Activated naive CD4-positive, alpha-beta T cell treated with anti-CD3 and anti-CD28 coated beads for 36 hours (primary cell): ENCODE measurements at places on chromosomes 16 and 17.
A peak's percentile ranks its signal among the peaks of the same experiment; 100 is the strongest.

GRCh38 chr16:70455910-70456309 lies 1.5 kb downstream of the FCSK start:
- H3K36me3 ChIP-seq: no peaks in the 10 kb centered on the region
- H3K27me3 ChIP-seq: no peaks in the 10 kb centered on the region
- DNase-seq: no peak

DNA sequence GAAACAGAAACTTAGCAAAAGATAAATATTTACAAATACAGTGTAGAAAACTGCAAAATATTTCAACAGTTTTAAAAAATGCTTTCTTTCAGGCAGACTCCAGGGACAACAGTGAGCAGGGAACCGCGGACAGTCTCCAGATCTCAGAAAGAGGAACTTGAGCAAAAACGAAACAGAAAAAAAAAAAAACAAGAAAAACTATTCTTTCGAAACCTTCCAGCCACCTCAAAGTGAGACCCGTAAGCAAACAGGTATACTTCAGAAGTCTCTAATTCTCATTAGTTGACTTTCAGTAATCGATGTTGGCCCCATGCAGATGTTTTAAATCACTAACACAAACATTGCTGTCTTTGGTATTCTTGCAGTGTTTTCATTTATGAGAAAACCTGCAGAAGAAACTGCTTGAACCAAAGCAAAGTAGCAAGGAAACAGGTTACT lies 15.7 kb upstream of the CCL1 start:
- H3K36me3 ChIP-seq: no peaks in the 10 kb centered on the region
- peaks cover 2% of the 10 kb centered on the region for H3K27me3 ChIP-seq
- H3K27ac ChIP-seq: no peak overlapping the region
- no peak overlapping the region for H3K4me3 ChIP-seq
- H3K4me1 ChIP-seq: peaks cover 21% of the 10 kb centered on the region
- peak; percentile 31 for DNase-seq

- no peaks in the 10 kb centered on the region for H3K36me3 ChIP-seq
- DNase-seq: no peak
- H3K27me3 ChIP-seq: no peaks in the 10 kb centered on the region
- peaks cover 3% of the 10 kb centered on the region for H3K4me1 ChIP-seq
Observed at GRCh38 chr16:578232-578869, 8.6 kb downstream of the PIGQ start.

GRCh38 chr17:13640551-13640950 lies 38.8 kb upstream of the HS3ST3A1 start:
- no peak for DNase-seq
- H3K27ac ChIP-seq: no peak overlapping the region
- H3K27me3 ChIP-seq: no peaks in the 10 kb centered on the region
- H3K4me3 ChIP-seq: no peak overlapping the region
- no peaks in the 10 kb centered on the region for H3K36me3 ChIP-seq
